ENCODE measurements at places on chromosomes 12 and 14.

DNA sequence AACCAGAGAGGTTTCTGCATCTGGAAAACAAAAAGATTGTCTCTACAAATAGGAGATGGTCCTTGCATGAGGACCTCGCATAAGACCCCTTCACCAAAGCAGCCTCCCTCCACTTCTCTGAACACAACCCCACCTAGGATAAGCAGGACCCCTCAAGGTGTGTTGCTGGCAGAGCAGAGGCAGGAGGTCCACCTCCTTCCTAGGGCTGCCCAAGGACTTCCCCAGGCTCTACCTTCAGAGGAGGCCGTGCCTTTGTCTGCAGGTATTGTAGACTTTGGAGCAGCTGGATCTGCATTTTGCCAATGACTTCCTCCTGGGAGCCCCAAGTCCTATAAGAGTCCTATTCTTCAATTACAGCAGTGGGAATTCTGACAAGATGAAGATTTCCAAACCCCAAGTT is 67.3 kb upstream of the TSPAN11 start:
- DNase-seq = no peak

- DNase-seq = no peak
Observed at GRCh38 chr12:132783917-132784531, 22.4 kb upstream of the ANKLE2 start.

GRCh38 chr12:48017496-48017895 is 13.2 kb upstream of the COL2A1 start:
- no peak for DNase-seq

GRCh38 chr12:13947276-13947946 is 34.0 kb downstream of the GRIN2B start:
- DNase-seq = no peak

DNA sequence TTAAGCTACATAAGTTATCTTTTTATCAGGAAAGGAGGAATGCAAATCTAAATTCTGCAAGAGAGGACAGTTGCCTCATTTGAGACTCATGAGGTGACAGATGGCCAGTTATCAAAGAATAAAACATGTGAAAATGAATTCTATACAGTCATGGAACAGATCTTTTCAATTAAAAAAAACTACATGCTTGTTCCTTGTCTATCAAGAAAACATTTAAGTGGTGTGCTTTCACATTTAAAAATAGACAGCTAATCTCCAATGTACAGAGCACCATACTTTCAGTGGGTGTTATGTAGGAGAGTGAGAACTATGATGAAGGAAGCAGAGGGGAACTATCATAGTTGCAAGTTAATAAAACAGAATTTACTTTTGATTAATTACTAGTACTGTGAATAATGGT is 76.7 kb upstream of the TTC7B start:
- no peak for DNase-seq

DNA sequence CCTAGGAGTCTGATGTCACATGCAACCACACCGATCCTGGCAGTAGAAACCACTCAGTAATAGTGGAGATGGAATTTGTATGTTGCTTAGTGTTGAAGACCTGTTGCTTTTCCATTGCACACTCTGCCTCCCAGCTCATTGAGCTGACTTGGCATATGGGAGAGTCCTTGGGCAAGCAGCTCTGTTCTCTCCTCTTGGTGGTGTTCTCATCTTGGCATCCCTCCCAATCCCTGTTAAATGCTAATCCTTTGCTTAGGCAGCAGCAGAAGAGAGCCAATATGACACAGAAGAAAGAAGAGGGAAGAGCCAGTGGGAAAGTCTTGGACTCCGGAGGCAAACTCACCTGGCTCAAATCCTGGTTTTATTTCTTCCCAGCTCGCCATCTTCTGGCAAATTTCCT is 178.0 kb upstream of the CAND1 start:
- no peak for DNase-seq

- DNase-seq = no peak
Observed at GRCh38 chr12:93857991-93858447, 180.8 kb downstream of the CRADD start.

GRCh38 chr12:49565406-49566265 is 2.3 kb downstream of the MCRS1 start:
- DNase-seq = no peak

GRCh38 chr12:82930301-82930700 is 243.6 kb downstream of the TMTC2 start:
- DNase-seq = no peak

DNA sequence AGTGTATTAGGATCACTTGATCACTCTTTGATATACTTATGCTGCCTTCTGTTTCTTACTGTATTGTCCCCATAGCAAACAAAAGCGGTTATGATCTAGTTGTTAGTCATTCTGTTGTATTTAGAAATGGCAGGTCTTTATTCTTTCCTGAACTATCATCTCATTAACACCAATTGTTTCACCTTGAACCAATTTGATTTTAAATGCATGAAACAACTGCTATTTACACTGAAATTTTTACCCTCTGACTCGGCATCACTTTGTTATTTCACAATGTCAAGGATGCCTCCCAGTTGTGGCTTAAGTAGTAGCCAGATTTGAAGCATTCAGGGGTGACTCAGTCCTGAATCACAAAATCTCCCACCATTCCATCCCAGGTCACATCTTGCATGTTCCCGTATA is 303.5 kb downstream of the EGLN3 start:
- no peak for DNase-seq

DNA sequence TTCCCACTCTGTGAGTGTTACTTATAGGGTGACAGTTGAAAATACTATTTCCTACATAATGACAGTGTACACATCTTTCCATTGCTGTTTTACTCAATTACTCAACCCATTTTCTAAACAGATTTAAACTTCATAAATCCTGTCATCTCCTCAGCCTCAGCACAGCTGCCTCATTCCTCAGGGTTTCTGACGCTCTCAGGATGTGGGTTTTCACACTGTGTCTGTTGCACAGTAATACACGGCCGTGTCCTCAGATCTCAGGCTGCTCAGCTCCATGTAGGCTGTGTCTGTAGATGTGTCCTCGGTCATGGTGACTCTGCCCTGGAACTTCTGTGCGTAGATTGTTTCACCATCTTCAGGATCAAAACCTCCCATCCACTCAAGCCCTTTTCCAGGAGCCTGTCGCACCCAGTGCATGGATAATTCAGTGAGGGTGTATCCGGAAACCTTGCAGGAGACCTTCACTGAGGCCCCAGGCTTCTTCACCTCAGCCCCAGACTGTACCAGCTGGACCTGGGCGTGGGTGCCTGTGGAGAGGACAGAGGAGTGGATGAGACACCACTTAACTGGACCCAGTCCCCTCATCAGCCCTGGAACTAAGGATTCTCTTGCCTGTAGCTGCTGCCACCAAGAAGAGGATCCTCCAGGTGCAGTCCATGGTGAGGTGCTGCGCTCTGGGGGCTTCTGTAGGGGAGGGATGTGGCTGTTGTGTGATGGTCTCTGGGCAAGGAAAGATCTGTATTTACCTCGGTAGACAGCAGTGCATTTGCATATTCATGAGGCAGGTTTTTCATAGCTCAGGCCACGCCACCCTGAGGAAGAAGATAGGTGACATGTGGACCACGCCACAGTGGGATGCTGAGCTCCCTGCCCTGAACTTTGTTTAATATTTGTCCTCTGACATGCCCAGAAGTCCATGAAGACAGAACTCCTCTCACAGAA is 750.2 kb downstream of the TMEM121 start:
- DNase-seq = no peak

DNA sequence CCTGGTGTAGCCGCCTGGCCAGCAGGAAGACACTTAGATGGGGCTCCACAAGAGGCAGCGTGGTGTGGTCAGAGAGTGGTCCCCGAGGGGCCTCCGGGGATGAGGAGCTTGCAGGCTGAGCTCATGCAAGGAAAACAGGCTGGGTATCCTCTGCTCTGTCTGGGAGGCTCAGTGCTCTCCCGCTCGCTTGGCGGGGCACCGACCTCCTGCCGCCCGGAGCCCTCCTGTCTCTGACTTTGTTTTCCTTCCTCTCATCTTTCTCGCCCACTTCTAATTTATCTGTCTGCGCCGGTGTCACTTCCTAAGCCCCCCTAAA is 31.3 kb upstream of the DLK1 start:
- no peak for DNase-seq

- no peak for DNase-seq
Observed at GRCh38 chr12:78236264-78236663, 405.6 kb downstream of the NAV3 start.

DNA sequence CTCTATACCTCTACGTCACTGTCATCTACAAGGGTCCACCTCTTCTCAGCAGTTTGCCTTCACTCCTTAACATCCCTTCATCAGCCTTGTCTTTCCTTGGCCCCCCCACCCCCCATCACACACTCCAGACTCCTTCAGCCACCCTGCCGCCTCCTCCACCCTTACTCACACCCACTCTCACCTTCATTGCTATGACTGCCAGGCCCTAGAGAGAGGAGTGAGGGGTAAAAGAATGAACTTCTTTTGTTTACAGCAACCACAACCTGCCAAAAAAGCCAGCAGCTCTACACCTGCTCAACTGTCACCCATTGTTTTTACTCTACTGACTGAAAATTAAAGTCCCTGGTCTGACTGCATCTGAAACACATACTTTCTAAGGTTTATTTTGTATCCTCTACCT is 112.8 kb downstream of the DUSP6 start:
- no peak for DNase-seq

- no peak for DNase-seq
Observed at GRCh38 chr14:104001003-104001402, 58.7 kb upstream of the RD3L start.

DNA sequence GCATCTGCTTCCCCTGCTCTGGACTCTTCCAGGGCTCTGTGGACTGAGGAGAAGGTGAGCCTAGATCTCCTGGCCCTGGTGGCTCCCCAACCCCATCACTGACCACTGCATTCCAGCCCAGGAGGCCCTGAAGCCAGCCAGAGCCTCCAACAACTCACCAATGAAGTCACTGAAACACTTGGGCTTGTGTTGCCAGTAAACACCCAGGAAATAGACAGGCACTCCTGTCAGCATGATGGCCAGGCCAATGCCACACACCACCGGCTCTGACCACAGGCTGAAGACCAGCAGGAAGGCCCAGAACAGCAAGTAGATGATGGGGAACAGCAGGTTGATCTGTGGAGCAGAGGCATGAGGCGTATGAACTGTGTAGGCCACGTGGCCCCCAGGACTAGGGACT is 8.8 kb upstream of the CEBPE start:
- no peak for DNase-seq

DNA sequence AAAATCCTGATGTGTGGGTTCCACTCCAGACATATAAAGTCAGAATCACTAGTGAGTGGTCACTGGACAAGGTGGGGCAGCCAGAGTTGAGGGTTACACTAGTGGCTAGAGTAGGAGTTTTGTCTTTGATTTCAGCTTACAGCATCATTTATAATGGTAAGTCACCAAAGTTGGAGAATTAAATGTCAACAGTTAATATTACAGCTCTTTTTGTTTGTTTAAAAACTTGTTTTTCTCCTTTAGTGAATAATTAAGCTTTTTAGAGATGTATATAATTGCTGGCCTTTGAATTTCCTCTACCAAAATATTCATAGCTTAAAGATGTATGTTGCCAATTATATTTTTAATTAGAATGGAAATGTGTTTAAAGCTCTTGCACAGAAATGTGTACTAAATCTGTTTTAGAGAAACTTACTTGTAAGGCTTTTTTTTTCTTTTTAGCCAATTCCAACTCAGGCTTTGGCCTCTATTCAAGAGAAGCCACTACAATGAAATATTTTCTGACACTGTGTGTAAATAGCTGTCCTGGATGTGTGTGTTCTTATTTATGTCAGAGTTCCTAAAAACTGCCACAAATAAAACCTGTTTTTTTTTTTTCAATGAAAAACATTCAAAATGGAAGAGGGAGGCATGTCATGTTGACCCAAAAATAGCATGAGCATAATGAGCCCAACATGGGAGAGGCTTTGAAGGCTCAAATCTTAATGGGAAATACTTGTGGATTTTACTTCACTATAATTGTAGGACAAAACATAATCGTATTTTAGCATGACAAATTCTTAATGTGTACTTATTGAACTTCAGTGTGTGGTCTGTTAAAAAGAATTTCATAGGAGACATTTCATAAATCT is 92.2 kb downstream of the TBC1D30 start:
- no peak for DNase-seq

- no peak for DNase-seq
Observed at GRCh38 chr12:117832459-117833457, 136.0 kb downstream of the KSR2 start.

DNA sequence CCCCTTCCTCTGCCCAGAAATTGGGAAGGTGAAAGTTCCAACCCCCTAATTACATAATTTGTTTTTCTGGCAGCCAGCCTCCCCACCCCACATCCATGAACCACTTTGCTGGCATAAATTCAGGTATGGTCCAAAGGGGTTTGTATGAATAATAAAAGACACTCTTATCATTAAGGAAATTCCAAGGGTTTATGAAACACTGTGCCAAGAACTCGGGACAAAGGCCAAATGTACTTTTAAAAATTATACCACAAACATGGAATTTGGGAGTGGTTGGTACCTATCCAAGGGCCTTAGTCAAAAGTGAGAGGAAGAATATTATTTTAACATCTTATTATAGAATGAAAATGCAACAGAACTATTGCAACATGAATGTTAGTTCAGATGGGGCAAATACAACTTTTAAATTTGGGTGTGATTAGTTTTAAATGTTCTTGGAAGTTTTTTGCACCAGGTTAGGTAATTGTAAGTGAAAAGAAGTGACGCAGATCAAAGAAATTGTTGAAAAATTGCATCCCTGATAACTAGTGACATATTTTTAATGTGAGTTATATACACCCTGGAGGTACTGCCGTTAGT is 217.8 kb downstream of the TMEM117 start:
- no peak for DNase-seq

DNA sequence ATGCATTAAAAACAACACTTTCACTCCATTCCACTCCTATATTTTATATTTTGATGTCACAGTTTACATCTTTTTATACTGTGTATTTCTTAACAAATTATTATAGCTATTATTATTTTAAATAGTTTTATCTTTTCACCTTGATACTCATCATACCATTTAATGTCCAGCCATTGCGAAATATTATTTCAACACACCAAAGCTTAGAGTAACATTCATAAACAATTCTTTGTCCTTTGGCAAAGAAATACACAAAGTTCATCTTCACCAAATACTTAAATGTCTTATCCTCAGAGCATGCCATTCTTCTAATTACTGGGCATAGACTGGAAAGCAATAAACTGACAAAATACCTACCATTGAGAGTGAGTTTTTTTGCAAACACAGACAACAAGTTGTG is 1963.4 kb upstream of the FLRT2 start:
- DNase-seq = no peak

GRCh38 chr12:22715254-22715653 is 90.3 kb downstream of the ETNK1 start:
- DNase-seq = no peak

- DNase-seq = no peak
Observed at GRCh38 chr12:71900091-71900490, 38.6 kb upstream of the TPH2 start.

DNA sequence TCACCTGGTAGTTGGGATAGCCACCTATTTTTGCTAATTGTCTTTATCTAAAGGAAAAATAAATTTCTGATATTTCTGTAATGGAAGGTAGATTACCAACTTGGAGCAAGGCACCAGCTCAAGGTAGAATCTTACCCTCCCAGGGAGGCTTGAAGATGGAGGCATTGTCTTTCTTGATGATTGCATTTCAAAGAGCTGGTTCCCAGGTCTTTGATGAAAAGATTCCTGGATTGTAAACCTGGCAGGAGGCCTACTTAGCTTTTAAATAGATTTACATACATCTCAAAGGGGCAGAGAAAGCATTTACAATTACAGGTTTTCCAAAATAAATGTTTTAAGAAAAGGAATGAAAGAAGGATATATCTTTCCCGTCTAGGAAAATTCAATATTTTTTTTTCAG is 729.2 kb downstream of the LRFN5 start:
- no peak for DNase-seq
